ENCODE measurements at places on chromosomes 13 and 19. TPM values are rescaled to one million over a fixed set of nuclear protein-coding genes. Genes with fewer than 3 reads are reported as not detected.

AKAP11 gene
- total RNA-seq = 17.8 TPM

SPRED3 gene
- 15.7 TPM for total RNA-seq

- DNase-seq = no peak
- H3K4me1 ChIP-seq = no peaks in the 10 kb centered on the region
- no peak overlapping the region for H3K27ac ChIP-seq
- peaks cover 2% of the 10 kb centered on the region for H3K36me3 ChIP-seq
These were observed 4.2 kb upstream of the RNF113B start for GRCh38 chr13:98181111-98181815.

DNA sequence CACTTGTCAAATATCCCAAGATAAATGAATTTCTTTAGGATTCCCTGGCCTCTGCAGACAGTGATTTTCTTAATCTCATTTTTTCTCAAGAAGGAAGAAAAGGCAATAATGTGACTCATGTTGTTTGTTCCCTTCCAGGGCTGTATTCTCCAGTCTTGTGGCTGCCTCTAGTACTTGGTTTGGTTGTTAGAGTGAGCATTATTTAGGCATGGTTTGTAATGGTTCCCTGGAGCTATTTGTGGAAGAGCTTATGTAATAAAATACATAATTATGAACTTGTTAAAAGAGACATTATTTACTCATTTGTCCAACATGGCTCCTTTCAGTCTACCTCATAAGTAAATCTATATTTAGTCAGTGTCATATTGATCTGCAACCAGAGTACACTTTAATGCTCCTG lies 270.4 kb downstream of the DCT start:
- no peaks in the 10 kb centered on the region for H3K36me3 ChIP-seq
- no peak for DNase-seq
- H3K27ac ChIP-seq = no peak overlapping the region
- H3K27me3 ChIP-seq = no peaks in the 10 kb centered on the region
- no peaks in the 10 kb centered on the region for H3K4me1 ChIP-seq

ZNF221 gene
- total RNA-seq = 6.0 TPM

UHRF1 gene
- total RNA-seq = 70.8 TPM

DNA sequence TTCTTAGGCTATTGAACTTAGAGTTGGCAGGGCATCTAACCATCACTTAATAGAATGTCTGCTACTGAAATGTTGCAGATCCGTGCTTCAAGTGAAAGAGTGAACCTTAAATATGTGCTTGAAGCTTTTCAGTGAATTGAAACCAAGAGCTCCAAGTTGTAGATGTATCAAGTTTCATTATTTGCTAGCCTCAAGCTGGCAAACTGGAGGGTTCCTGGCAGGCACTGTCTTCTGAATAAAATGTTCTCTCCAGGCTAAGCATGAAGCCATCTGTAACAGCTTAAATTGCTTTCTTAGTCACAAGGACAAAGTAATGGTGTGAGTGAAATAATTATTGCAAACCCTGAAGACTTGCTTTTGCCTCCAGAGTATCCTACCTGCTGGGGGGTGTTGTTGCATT lies 415.0 kb upstream of the SPRY2 start:
- H3K4me3 ChIP-seq = no peak overlapping the region
- no peaks in the 10 kb centered on the region for H3K27me3 ChIP-seq
- DNase-seq = no peak
- no peaks in the 10 kb centered on the region for H3K36me3 ChIP-seq
- no peak overlapping the region for H3K27ac ChIP-seq
- H3K4me1 ChIP-seq = no peaks in the 10 kb centered on the region

DNA sequence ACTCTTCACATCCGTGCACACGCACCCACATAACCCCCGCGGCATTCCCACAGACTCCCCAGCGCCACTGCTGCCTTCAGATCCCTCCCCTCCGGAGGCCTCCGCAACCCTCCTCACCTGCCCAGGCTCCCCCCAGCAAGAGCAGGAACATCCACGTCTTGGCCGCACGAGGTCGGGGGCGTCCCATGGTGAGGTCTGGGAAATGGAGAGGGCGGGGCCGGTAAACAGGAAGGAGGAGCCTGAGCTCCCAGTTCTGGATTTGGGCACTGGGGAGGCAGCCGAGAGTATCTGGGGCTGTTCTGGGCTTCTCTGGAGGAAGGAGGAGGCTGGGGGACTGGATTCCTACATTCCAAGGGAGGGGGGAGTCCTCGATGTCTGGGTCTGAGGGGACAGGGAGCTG lies 423 bp downstream of the KLK8 start:
- H3K4me1 ChIP-seq = no peaks in the 10 kb centered on the region
- H3K27me3 ChIP-seq = no peaks in the 10 kb centered on the region
- no peak for DNase-seq
- no peaks in the 10 kb centered on the region for H3K36me3 ChIP-seq

- no peaks in the 10 kb centered on the region for H3K4me1 ChIP-seq
- H3K27me3 ChIP-seq = peaks cover under 1% of the 10 kb centered on the region
- no peak for DNase-seq
- H3K36me3 ChIP-seq = no peaks in the 10 kb centered on the region
- H3K4me3 ChIP-seq = no peak overlapping the region
These were observed 17.5 kb upstream of the FFAR2 start for GRCh38 chr19:35430409-35431144.

DNA sequence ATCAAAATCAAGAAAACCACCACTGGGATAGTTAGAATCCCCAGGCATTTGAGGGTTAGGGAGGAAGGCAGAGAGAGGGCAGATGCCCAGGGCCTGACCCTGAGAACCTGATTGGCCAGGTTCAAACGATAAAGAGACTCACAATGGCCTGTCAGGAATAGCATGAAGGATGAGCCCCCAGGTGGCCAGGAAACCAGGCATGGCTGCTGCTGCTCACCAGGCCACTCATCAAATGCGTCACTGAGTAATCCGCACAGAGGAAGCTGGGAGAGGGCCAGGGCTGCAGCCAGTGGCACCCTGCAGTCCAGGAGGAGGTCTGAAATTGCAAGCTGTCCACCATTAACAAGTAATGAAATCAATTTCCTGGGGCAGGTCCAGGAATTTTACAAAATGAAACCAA lies 111.3 kb downstream of the KATNAL1 start:
- no peaks in the 10 kb centered on the region for H3K27me3 ChIP-seq
- no peak overlapping the region for H3K4me3 ChIP-seq
- H3K36me3 ChIP-seq = no peaks in the 10 kb centered on the region

DCT gene
- not detected for total RNA-seq

All from endothelial cell of umbilical vein (primary cell).